Mesothelial cell of epicardium (in vitro differentiated cells): ENCODE measurements at places on chromosomes 7 and 10. TPM values are rescaled to one million over a fixed set of nuclear protein-coding genes. Genes with fewer than 3 reads are reported as not detected.

DNA sequence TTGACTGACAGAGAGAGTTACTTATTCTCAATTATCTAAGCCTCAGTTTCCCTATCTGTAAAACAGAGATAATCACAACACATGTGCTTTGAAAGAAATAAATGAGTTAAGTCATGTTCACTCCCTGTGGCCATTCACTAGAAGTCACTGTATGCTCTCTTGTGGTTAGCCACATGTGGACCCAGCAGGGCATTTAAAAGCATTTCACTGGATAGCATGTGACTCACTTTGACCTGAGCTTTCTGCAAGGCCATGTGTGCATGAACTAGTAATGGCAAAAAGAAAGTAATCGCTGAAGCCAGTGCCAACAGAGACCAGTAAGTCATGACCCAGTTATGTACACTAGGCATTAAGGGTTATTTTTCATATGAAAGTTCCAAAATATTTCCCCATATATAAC lies 557.0 kb upstream of the IGFBP3 start:
- no peak for DNase-seq

DNA sequence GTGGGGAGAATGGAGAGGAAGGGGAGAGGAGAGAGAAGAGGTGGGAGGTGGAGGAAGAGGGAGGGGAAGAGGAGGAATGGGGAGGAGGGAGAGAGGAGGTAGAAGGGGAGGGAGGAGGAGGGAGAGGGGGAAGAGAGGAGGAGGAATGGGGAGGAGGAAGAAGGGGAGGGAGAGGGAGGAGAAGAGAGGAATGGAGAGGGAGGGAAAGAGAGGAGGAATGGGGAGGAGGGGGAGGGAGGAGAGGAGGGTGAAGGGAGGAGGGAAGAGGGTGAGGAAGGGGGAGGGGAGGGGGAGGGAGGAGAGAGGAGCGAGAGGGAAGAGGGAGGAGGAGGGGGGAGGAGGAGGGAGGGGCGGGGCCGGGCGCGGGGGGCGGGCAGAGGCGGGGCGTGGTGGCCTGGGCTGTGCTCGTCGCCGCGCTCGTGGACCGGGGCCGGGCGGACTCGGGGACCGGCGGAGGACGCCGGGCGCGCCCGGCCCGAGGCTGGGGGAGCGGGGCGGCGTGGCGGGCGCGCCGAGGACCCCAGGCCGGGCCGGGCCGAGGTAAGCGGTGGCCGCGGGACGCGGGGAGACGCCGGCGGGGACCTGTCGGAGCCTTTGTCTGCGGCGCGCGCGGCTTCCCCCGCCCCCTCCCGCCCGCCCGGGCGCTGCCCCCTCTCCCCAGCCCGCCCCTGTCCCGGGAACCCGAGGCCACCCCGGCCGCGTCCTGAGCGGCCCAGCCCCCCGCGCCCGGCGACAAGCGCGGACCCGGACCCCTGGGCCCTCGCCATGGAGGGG lies at the start of gene SLC29A4:
Gene SLC29A4, plus strand, starts transcription at position 401 of the 774 bp plus-strand sequence. CDS start 4,874 bp downstream, outside the sequence.
- DNase-seq: peak; percentile 51

Gene ACBD7
- total RNA-seq: 2.1 to 3.1 TPM (median 2.4 TPM) in 3 replicates

- no peak for DNase-seq
These were observed 8.4 kb upstream of the PGAM2 start for GRCh38 chr7:44073664-44074348.

GRCh38 chr10:68406111-68406814 lies 814 bp downstream of the RUFY2 start:
- DNase-seq: peak; percentile 70

- no peak for DNase-seq
These were observed 72.6 kb downstream of the PFKFB3 start for GRCh38 chr10:6275022-6275997.

Gene MNX1
- total RNA-seq: not detected in 3 replicates

Gene CALY
- 2.1 to 3.7 TPM (median 2.1 TPM) in 3 replicates for total RNA-seq

DNA sequence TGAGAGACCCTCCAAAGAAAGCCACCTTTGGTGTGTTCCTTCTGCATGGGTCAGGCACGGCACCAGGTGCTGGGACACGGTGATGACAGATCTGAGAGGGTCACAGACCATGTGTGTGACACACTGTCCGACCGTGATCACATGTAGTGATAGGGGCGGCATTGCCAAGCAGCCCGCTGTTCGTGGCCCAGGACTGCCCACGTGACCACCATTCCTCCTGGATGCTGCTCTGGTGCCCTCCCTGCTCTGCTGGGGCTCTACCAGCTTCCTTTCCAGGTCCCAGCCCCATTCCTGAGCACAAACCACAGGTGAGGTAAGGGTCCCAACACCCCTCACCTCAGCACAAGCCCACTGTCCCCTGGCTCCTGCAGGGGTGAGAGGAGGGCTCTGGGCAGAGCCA lies 10.1 kb upstream of the SLC18A3 start:
- DNase-seq: no peak

DNA sequence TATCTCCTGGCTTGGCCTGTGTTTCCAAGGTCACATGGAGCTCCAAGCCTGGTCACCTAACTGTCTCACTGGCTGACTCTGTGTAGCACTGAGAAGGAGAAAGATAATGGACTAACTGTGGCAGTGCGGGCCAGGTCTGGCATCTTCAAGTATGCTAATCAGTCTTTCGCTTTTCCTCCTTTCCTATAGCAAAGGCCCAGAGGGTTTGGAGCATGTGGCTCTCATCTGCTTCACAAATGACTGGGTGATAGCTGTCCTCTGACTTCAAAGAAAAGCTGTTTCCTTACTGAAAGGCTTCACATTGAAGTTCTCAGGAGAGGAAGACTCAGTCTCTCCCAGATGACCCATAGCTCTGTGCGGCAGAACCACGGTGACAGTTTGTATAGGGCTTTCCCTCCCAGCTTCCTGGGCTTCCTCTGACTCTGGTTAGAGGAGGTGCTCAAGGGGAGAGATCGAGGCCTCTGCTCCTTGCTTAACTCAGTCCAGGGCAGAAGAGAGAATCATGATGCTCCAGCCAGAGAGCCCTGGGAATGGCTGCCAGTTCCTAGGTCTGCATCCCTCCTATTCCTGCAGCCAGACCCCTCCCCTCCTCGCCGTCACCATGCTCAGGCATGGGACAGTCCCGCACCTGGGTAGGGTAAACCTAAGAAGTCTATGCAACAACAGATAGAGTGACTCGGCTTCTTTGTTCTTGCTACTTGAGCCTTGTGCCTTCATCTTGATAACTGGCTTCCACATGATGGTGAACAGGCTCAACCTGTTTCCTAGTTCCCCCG lies 72.3 kb downstream of the CCDC71L start:
- no peak for DNase-seq

DNA sequence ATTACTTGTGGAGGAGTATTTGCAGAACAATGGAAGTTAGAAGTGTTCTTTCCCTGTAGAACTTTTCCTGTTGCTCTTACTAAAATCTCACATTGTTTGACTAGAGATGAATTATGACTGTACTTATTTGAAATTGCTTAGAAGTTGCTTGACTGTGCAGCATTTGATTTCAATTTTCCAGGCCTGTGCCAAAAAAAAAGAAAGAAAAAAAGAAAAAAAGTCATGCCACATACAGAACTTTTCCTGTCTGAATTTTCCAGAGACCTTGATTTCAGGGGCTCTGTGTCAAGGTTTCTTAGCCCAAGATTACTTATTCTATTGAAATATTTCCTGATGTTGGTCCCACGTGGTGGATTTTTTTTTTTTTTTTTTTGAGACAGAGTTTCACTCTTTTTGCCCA lies 3.5 kb upstream of the FAM171A1 start:
- DNase-seq: no peak

Gene HHEX
- total RNA-seq: 0.13 to 0.31 TPM in 2 of 3 replicates, not detected in the other

DNA sequence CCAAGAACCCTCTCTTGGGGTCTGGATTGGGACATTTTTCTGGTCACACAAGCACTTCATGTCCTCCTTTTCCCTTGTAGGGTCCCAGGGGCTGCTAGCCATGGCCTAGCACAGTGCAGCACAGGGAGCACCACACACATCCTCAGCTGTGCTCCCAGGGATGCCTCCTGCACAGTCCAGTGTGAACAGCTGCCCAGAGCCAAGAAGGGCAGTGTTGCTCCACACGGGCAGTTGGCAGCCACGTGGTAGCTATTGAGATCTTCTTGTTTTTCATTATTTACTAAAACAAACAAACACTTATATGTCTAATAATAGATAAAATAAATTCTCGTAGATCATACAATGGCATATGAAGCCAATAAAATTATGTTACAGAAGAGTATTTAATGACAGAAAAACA lies 13.9 kb upstream of the LANCL2 start:
- DNase-seq: no peak

- DNase-seq: no peak
These were observed 81.9 kb upstream of the FRMD4A start for GRCh38 chr10:14412624-14413023.

DNA sequence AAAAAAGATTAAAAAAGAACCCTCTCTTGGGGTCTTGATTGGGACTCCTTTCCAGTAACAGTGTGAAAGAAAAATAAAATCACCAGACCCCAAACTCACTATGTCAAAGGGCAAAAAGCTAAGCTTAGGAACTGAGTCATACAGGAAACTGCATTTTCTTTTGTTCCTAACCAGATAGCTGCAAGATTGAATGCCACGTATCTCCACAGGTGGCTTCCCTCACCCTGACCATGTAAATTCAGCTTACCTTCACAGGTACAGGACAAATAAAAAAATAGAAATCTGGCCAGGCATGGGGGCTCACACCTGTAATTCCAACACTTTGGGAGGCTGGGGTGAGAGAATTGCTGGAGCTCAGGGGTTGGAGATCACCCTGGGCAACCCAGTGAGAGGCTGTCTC lies 32.5 kb upstream of the EIF4H start:
- no peak for DNase-seq

Gene TMEM236
- total RNA-seq: 0.04 TPM in 1 of 3 replicates, not detected in the others

Gene FAM25A
- not detected in 3 replicates for total RNA-seq

GRCh38 chr10:127939786-127940330 lies 33.0 kb downstream of the PTPRE start:
- DNase-seq: no peak

DNA sequence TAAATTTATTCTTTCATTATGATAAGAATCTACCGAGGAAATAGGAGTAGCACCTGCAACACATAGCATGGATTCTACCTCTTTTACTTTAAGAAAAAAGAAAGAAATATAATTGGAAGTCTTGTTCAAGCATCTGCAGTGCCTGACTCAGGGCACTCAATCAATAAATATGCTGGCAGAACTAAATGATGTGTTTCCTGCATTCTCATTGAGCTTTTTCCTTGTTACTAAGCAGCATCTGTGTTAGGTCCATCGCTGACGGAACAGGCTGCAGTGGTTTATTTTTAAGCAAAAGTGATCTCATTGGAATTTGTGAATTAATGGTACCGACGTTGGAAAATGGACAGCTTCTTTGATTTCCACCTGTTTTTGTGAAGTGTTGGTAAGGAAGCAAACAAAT lies 417.5 kb downstream of the DPP6 start:
- no peak for DNase-seq

Gene PKD1L1
- 0.18 to 0.38 TPM (median 0.36 TPM) in 3 replicates for total RNA-seq

GRCh38 chr7:41244246-41244645 lies 458.6 kb downstream of the INHBA start:
- DNase-seq: no peak

DNA sequence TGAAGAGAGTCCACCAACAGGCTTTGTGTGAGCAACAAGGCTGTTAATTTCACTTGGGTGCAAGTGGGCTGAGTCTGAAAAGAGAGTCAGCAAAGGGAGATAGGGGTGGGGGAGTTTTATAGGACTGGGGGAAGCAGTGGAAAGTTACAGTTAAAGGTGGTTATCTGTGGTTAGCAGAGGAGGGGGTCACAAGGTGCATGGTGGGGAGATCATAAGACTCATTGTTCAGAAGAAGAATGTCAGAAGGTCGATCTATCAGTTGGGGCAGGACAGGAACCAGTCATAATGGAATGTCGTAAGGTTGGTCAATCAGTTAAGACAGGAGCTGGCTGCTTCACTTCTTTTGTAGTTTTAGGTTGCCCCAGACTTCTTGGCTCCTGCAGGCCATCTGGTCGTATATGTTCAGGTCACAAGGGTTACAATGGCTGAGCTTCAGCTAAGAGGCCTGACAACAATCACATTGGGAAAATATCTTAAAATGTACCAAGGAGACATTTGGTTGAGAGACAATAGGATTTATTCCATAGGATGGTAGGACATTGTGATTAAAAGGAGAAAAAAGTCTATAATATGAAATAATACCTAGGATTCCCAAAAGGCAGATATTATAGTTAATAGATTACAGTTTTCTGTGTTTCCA lies 356.4 kb downstream of the ANKRD7 start:
- no peak for DNase-seq

GRCh38 chr10:93139059-93139655 lies 65.5 kb downstream of the CYP26A1 start:
- no peak for DNase-seq

DNA sequence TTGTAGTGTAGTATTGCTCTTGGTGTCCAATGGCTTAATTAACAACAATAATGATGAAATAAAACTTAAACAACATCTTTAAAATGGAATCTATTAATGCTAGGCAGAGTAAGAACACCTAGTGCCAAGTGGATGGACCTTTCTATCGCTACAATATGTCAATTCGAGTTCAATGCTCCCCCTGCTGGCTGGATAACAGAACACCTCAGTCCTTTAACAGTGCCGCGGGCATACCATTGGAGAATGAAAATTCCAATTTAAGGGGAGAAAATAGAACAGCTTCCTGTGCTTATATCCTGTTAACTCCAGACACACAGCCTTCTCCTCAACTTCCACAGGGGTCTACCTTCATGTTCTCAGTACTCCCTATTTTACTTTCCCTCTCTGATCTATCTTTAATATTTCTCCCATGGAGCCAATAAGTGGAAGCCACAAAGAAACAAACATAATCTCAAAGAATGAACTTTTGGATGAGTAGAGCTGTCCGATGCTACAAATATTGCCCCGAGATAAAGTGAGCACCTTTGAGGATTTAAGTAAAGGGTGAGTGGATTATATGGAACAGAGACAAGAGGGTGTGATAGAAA lies 41.4 kb downstream of the COL1A2 start:
- DNase-seq: peak; percentile 29

Gene GBF1
- total RNA-seq: 49.3 to 51.1 TPM (median 51.1 TPM) in 3 replicates

DNA sequence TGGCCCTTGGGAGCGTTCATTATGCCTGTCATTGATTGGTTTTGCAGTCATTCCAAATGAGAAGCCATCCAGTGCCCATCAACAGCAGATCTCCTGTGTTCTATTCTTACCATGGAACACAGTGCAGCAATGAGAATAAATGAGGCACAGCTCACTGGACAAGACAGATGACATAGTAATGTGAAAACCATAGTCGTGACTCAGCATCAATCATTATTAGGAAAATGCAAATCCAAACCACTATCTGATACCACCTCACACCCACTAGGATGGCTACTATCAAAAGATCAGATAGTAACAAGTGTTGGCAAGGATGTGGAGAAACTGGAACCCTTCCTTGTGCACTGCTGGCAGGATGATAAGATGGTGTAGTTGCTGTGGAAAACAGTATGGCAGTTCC lies 144.7 kb downstream of the ARHGAP22 start:
- DNase-seq: no peak

DNA sequence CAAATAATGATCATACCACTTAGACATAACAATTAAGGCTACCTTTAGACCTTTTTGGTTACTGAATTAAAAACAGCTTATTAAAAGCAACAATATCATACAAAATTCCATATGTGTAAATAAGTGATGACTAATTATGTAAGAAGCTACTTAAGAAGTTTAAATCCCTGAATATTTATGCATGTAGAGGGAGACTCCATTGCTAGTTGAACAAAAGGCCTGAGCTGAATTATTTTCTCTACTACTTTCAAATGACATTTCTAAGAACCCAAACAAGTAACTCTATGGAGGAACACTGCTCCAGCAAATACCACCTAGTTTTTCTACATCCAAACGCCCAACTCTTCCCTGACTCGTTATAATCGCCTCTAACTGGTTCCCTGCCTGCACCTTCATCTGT lies 31.5 kb downstream of the EPC1 start:
- no peak for DNase-seq

GRCh38 chr7:77481615-77482014 lies 55.5 kb upstream of the PTPN12 start:
- no peak for DNase-seq
